GM23338 (cell line): ENCODE measurements at places on chromosomes 11 and 22. TPM values are rescaled to one million over a fixed set of nuclear protein-coding genes. Genes with fewer than 3 reads are reported as not detected.

The CSNK2A3 gene
- 4.1 and 4.8 TPM in 2 replicates for total RNA-seq

The SLC22A8 gene
- not detected in 2 replicates for total RNA-seq

- peaks cover 11% of the 10 kb centered on the region; the same call in 1 of the 2 replicates for H3K4me1 ChIP-seq
- no peaks in the 10 kb centered on the region for H3K36me3 ChIP-seq
- no peak overlapping the region for H3K4me3 ChIP-seq
- no peak for DNase-seq
Observed at GRCh38 chr11:69018924-69019323, 5.9 kb upstream of the MRGPRF start.

DNA sequence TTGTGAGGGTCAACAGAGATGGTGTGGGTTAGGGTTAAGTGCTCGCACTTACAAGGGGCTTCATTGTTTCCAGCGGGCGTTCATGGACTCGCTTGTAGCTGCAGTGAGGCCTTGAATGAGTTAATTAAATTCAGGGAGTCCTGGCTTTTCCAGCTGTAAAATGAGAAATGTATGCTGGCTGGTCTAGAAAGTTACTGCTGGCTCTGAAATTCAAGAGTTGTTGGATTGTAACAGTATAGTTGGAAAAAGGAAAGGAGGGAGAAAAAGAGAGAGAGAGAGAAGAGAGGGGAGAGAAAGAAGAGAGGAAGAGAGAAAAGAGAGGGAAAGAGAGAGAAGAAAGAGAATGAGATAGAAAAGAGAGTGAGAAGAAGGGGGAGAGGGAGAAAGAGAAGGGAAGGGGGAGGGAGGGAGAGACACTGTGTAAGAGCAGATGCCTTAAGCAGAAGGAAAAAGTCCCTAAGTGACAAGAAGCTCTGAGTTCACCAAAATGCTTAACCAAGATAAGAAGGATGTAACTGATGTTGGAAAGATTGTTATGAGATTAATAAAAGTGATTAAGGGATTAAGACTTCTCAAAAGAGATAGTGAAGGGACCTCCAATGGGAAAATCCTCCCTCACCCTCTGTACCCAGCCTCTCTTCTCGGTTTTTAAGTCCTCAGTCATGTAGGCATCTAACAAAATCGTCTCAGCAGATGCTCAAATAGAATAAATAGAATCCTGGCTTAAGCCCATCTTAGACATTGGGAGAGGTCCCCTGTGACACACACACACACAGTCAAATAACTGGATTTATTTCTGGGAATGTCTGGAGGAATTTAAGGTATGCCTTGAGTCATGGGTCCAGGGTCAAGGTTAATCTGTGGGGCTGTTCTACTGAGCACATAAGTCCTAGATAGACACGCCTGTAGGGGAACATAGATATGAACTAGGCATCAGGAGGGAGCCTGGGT, 477.9 kb downstream of the MIAT start:
- DNase-seq, result no peak
- H3K27ac ChIP-seq, result no peak overlapping the region
- H3K4me3 ChIP-seq, result no peak overlapping the region
- no peaks in the 10 kb centered on the region for H3K27me3 ChIP-seq
- no peaks in the 10 kb centered on the region for H3K36me3 ChIP-seq

GRCh38 chr11:65833297-65834030, at the start of gene SNX32:
Gene SNX32 (plus strand): TSS chr11:65833963. CDS start chr11:65834066, 103 bp downstream.
- H3K36me3 ChIP-seq, result no peaks in the 10 kb centered on the region
- peak; percentile 98 for DNase-seq
- peaks cover 5% of the 10 kb centered on the region; the same call in 1 of the 2 replicates for H3K4me1 ChIP-seq
- peak within 1 kb of the TSS; percentile 76 for H3K4me3 ChIP-seq

GRCh38 chr22:47292546-47293320, 530.3 kb downstream of the TBC1D22A start:
- no peaks in the 10 kb centered on the region for H3K4me1 ChIP-seq
- H3K36me3 ChIP-seq, result no peaks in the 10 kb centered on the region
- DNase-seq, result no peak
- no peak overlapping the region for H3K4me3 ChIP-seq
- no peaks in the 10 kb centered on the region for H3K27me3 ChIP-seq
- H3K27ac ChIP-seq, result no peak overlapping the region

GRCh38 chr22:32354360-32355351, 3.0 kb upstream of the RFPL3 start:
- H3K27ac ChIP-seq, result no peak overlapping the region
- H3K27me3 ChIP-seq, result no peaks in the 10 kb centered on the region
- H3K4me3 ChIP-seq, result no peak overlapping the region
- DNase-seq, result peak; percentile 53

DNA sequence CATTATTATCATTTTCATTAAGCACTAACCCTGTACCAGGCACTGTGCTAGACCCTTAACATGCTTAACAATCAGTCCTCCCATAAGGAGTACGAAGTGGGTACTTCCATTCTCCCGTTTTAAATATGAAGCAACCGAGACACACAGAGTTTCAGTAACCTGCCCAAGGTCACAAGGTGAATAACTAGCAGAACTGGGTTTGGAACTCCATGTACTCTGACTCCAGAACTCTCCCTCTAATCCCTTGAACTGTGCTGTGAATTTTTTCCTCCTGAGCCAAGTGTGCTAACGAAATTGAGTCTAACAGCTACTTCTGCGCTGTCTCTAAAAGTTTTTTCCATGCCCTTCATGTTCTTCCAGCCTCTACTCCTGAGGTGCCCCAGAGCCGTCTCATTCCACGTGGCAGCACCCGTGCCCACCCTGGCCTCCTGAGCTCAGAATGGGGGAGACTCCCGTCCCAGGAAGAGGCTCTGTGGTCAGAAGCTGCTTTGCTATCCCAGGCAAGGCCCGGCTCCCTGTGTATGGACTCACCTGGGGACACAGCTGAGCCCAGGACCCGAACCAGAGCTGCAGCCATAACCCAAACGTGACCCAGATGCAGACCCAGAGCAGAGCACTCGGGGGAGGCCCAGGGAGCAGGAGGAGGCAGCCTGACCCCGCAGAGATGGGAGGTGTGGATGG, 8.6 kb upstream of the TRIM29 start:
- no peak overlapping the region for H3K27ac ChIP-seq
- H3K4me1 ChIP-seq, result no peaks in the 10 kb centered on the region
- no peaks in the 10 kb centered on the region for H3K36me3 ChIP-seq
- no peaks in the 10 kb centered on the region for H3K27me3 ChIP-seq
- DNase-seq, result no peak

DNA sequence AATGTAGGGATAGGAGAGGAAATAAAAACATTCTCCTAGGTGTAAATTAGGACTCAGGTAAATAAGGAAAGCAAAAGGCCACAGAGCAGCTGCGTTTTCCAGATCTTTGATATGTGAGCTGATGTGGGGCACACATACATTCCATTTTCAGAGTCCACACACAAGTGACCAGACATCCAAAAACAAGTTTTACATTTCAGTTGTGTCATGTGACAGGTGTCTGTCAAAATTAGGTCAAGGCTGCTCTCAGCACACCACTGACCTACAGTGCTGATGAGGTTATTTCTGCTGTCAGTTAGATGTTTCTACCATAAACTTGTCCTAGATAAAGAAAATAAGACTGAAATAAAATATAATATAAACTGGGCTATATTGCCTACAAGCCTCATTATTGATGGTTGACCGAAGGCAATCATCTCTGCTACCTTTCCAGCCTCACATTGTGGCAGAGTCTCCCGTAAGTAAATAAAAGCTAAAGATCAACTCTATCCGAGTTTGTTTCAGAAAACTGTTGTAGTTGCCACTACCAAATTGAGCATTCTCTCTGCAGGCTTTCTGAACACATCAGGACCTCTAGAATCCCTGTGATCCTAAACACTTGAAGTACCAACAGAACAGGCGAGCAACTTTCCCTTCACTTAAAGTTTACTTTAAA, 7.9 kb downstream of the ARHGAP20 start:
- no peak for DNase-seq
- H3K4me1 ChIP-seq, result no peaks in the 10 kb centered on the region
- no peaks in the 10 kb centered on the region for H3K36me3 ChIP-seq

GRCh38 chr22:43270314-43270908, 72.8 kb downstream of the SCUBE1 start:
- peak; percentile 83 for DNase-seq
- no peak overlapping the region for H3K4me3 ChIP-seq
- H3K4me1 ChIP-seq, result peaks cover 3% of the 10 kb centered on the region
- no peak overlapping the region for H3K27ac ChIP-seq
- H3K36me3 ChIP-seq, result no peaks in the 10 kb centered on the region
- no peaks in the 10 kb centered on the region for H3K27me3 ChIP-seq

DNA sequence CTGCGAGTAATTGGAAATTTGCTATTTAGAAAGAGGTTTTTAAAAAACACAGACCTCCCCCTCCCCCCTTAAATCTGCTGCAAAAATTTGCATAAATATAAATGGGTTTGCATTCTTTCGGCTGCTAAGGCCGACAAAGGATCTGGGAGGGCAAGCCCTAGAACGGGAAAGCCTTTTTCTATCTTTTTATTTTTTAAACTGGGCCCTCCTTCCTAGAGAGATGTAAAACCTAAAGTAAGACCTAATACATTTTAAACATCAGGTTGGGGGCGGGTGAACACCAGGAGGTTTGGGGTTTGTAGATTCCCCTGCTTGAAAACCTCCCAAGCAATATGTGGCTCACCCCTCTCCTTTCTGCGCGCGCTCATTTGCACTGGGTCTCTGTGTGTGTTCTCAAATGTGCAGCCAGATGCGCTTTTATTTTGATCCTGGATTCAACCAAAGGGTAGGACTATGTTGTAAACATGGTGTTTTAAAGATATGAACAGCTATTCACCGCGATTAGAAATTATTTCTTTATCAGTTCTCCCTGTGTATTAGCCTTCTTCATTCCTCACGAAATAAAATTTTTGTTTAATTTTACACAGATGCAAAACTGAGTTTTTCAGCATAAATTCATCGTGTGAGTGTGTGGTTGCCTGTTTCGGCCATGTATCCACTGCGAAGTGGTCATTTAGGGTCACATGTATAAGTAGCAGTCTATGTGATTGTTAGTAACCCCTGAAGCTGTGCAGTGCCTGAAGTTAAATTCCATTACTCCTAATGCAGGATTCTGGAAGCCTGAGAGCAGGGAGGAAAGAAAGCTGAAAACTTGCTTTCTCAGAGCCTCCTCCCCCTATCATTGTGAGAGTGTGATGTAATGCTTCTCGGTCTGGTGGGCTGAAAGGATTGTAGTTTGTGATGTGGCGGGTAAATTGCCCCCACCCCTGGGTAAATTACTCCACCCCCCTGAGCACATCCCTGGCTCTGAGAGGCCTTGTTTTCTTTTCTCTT, 988 bp downstream of the TNRC6B start:
- DNase-seq, result peak; percentile 80
- peak overlapping the region; percentile 64 for H3K4me3 ChIP-seq
- H3K4me1 ChIP-seq, result peaks cover 46% of the 10 kb centered on the region
- no peaks in the 10 kb centered on the region for H3K36me3 ChIP-seq
- no peaks in the 10 kb centered on the region for H3K27me3 ChIP-seq
- H3K27ac ChIP-seq, result peak overlapping the region; percentile 98

DNA sequence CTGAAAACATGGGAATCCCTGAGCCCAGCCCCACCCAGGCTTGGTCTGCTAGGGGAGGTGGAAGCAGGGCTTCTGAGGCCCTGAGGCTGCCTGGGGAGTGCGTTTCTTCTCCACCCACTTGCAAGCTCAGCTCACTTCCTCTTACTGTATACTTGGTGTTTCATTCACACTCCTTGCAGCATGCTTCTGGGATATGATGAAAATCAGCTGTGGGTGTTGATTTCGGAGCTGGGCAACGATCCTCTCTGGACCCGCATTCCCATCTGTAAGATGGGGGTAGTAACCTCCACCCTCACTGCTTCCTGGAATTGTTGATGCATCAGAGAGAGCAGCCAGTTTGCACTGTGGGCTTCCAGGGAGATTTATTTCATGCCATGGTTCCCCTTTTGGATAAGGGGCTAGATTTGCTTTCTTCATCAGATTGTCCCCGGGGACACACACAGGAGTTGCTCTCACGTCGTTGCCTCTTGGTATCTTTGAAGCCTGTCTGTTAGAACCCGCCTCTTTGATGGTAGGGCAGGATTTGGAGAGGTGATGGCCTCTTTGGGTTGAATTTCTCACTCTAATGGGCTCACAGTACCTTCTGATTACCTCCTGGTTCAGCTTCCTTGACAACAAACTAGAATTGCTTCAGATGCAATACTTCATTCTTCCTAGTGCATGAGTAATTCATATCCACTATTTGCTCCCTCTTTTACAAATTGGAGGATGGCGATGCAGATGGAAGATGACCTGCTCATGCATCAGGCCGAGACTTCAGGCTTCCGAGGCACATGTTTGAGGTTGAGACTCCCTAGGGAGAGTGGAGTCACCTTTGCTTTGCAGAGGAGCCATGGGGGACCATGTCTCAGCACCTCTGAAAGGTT, 40.4 kb downstream of the BCR start:
- no peak overlapping the region for H3K27ac ChIP-seq
- no peaks in the 10 kb centered on the region for H3K27me3 ChIP-seq
- peaks cover 91% of the 10 kb centered on the region for H3K4me1 ChIP-seq

DNA sequence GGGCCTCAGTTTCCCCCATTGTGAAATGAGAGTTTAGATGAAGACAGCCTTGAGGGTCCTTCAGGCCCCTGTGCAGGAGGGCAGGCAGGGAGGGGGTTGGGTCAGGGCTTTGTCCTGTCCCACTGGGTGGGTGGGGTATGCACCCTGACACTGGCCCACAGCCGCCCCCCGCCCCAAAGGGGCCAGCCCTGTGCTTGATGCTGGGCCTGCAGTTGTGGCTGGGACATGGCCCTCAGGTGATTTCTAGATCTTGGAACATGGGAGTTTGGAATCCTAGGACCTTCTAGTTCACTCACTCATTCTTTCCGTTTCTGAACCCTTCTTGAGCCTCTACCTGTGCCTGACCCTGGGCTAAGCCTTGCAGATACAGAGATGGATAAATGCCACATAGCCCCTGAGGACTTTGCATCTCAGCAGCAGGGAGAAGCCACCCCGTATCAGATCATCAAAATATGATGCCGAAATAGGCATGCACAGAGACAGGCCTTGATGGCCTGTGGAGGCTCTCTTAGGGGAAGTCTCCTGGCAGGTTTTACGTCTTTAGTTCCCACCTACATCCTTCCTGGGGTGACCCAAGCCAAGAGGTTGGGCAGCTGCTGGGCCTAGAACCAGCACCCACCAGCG, 76.0 kb downstream of the FBLN1 start:
- no peaks in the 10 kb centered on the region for H3K27me3 ChIP-seq
- no peaks in the 10 kb centered on the region for H3K4me1 ChIP-seq
- H3K36me3 ChIP-seq, result no peaks in the 10 kb centered on the region
- no peak overlapping the region for H3K4me3 ChIP-seq
- no peak overlapping the region for H3K27ac ChIP-seq

DNA sequence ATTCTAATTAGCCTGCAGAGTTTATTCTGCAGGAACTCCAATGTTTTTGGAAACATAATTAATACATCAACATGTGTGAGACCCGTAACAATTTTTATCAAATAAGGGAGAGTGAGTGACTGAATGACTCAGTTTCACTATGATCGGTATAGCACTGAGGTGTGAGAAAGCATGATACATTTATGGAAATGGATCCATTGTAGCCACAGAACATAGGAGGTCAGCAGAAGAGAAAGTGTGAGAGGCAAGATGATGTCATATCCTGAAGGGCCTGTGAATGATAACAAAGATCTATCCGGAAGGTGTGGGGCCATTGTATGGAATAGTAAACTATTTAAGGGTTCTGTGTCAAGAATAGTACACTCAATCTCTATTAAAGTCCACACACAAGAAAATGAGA, 1406.1 kb upstream of the TENM4 start:
- DNase-seq, result no peak
- no peaks in the 10 kb centered on the region for H3K27me3 ChIP-seq
- H3K36me3 ChIP-seq, result no peaks in the 10 kb centered on the region
- H3K4me1 ChIP-seq, result no peaks in the 10 kb centered on the region
